ENCODE measurements at places on chromosomes 6 and 20. TPM values are rescaled to one million over a fixed set of nuclear protein-coding genes. Genes with fewer than 3 reads are reported as not detected.

DNA sequence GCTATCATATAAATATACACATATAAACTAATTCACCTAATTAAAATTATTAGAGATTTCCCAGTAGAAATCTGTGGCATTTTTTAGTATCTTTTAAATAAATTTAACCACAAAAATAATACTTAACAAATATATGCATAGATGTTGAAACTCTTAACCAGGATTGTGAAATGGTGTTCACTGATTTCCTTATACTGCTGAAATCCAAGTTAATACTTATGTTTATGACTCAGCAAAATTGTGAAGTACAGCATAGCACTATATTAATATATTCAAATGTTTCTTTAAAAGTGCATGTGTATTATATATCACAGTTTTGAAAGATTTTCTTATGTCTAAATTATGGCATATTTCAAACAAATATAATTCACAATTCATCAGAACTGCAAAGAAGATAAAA is 328.2 kb upstream of the MANEA start:
- H3K36me3 ChIP-seq, result no peaks in the 10 kb centered on the region
- H3K27ac ChIP-seq, result no peak overlapping the region
- H3K27me3 ChIP-seq, result no peaks in the 10 kb centered on the region

DNA sequence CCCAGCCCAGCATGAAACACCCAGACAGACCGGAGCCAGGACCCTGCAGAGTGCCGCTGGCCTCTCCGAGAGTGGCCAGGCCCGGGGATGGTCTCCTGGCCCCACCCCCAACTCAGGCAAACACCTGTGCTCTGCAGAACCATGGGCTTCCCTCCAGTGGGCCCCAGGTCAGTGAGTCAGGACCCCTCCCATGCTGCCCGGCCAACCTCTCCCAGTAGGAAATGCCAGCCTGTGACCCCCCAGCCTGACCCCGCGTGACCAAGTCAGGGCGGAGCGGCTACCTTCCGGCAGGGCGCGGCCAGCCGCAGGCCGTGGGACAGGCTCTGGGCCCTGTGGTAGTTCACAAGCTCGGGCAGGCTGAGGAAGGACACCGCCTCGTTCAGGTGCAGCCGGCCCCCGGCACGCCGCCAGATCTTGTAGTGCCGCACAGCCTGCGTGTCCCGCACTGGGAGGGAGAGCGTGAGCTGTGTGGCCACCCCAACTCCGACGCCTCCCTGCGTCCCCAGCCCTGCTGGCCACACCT is 3.2 kb downstream of the PTK6 start:
- peaks cover 16% of the 10 kb centered on the region for H3K4me1 ChIP-seq
- H3K4me3 ChIP-seq, result no peak overlapping the region
- no peak for DNase-seq
- H3K36me3 ChIP-seq, result no peaks in the 10 kb centered on the region
- no peak overlapping the region for H3K27ac ChIP-seq
- H3K27me3 ChIP-seq, result no peaks in the 10 kb centered on the region

GRCh38 chr6:7672066-7673062 is 53.5 kb upstream of the BMP6 start:
- no peak overlapping the region for H3K4me3 ChIP-seq
- no peak for DNase-seq
- no peaks in the 10 kb centered on the region for H3K4me1 ChIP-seq
- no peak overlapping the region for H3K27ac ChIP-seq
- no peaks in the 10 kb centered on the region for H3K36me3 ChIP-seq

GRCh38 chr6:166520905-166521834 is 65.3 kb downstream of the RAMACL start:
- H3K27ac ChIP-seq, result no peak overlapping the region
- no peak overlapping the region for H3K4me3 ChIP-seq
- peaks cover 13% of the 10 kb centered on the region for H3K36me3 ChIP-seq
- H3K27me3 ChIP-seq, result no peaks in the 10 kb centered on the region
- DNase-seq, result no peak

DNA sequence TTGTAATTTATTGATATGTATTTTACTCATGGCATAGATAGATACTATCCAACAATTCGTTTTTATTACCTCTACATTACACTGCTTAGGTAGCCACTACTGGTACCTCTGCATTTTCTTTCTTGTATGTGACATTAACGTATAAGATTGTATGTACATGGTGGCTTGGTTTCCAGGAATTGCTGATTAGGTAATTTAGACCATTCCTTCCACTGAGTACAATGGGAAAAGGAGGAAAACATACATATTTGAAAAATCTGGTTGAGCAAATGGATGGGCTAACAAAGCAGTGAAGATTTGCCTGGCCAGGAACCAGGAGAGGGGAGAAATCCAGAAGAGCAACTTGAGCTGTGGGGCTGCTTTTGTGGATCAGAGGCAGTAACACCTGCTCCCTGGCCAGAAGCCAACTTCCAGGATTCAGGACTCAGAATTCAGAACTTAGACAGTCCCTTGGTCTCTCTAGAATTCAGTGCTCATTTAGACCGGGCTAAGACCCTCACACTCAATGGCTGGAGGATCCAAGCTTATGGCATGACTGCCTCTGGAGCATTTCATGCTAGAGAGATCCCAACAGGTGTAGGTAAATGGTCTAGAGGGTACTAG is 17.9 kb upstream of the MICB start:
- DNase-seq, result no peak
- no peak overlapping the region for H3K27ac ChIP-seq
- no peaks in the 10 kb centered on the region for H3K4me1 ChIP-seq
- H3K27me3 ChIP-seq, result no peaks in the 10 kb centered on the region
- no peaks in the 10 kb centered on the region for H3K36me3 ChIP-seq
- no peak overlapping the region for H3K4me3 ChIP-seq

GRCh38 chr20:35434085-35435005 is 3.7 kb downstream of the GDF5 start:
- H3K4me3 ChIP-seq, result no peak overlapping the region
- DNase-seq, result no peak
- H3K4me1 ChIP-seq, result no peaks in the 10 kb centered on the region

GRCh38 chr6:46715141-46715540 is 20.0 kb downstream of the PLA2G7 start:
- no peaks in the 10 kb centered on the region for H3K4me1 ChIP-seq
- no peak overlapping the region for H3K27ac ChIP-seq
- H3K27me3 ChIP-seq, result no peaks in the 10 kb centered on the region

DNA sequence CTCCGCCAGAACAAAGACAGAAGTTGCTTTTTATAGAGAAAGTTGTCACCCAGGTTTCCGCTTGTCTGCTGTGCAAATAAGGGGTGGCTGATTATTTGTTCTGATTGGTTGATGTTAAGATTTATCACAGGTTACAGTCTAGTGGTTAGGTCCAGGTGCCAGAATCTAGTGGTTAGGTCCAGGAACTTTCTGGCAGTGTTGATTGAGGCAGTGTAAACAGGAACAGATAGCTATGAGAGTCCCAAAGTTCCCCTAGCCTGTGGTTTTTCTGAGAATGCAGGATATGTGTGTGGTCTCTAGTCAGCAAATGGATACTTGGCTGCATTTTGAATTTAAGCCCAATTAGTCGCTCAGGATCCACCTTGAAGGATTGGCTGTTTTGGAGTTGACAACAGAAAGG is 148.0 kb downstream of the TMEM200A start:
- no peak overlapping the region for H3K4me3 ChIP-seq
- no peak for DNase-seq
- no peaks in the 10 kb centered on the region for H3K4me1 ChIP-seq
- no peak overlapping the region for H3K27ac ChIP-seq

DNA sequence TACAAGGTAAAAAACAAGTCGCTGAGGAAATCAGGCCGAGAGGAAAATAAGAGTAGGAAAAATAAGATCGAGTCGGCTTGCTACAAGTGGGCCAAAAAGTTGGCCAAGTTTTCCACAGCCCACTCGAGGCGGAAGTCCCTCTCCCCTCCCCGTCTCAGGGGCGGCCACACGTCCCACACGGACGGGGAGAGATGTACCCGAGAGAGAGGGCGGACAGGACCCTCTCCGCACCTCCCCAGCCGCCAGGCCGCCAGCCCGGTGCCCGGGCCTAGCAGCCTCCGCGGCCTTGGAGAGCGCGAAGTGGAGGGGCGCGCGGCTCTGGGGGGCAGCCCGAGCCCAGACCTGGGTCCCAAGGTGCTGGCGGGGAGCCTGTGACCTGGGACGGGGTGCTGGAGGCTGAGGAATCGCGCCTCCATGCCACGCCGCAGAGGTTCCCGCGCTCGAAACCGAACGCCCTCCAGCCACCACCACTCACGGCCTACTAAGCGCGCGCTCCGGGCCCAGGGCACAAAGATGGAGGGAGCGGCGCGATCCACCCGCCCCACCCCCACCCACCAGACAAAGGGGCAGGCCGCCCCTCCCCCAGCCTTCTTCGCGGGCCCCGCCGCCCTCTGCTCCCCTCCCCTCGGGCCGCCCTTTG is 1.9 kb upstream of the HMGA1 start:
- no peak overlapping the region for H3K4me3 ChIP-seq
- no peak for DNase-seq
- H3K4me1 ChIP-seq, result peaks cover 25% of the 10 kb centered on the region

DNA sequence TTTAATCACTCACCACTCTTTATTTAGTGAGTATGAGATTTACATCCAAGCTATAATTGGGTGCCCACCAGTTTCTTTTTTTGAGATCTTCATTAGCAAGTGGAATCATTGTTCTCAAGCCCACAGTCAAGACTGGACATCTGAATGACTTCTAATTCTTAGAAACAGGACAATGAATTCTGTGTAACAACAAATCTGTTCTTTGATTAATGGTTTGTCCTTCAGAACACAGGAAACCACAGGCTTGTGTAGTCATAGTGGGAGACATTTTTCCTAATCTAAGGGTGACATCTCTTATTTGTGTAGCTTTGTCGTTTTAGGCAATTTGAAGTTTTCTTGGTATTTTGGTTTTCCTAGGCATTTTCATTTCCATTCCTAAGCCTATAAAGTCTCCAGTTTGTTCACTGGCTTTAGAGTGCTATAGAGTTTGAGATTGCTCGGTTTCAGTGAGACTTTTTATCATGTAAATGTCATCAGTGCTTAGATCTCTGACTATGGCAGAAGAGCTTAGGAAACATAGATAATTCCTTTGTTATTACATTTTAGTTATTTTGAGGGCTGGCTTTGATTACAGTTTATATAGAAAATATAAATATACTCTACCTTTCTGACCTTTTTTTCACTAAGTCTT is 903.9 kb upstream of the MAP3K7 start:
- no peaks in the 10 kb centered on the region for H3K4me1 ChIP-seq
- no peaks in the 10 kb centered on the region for H3K27me3 ChIP-seq
- DNase-seq, result no peak
- no peak overlapping the region for H3K27ac ChIP-seq
- H3K4me3 ChIP-seq, result no peak overlapping the region

DNA sequence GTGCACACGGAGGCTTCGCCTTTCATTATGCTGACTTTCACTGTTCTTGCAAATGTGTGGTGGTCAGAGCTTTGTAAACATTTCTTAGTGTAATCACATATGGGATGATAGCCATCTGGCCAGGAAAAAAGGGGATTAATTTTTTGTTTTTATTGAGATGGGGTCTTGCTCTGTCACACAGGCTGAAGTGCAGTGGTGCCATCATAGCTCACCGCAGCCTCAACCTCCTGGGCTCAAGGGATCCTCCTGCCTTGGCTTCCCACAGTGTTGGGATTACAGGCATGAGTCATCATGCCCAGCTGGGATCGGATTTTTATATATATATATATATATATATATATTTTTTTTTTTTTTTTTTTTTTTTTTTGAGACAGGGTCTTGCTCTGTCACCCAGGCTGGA is 11.0 kb upstream of the TIAM2 start:
- no peaks in the 10 kb centered on the region for H3K36me3 ChIP-seq
- H3K27me3 ChIP-seq, result no peaks in the 10 kb centered on the region
- no peak for DNase-seq
- no peak overlapping the region for H3K4me3 ChIP-seq
- no peaks in the 10 kb centered on the region for H3K4me1 ChIP-seq
- H3K27ac ChIP-seq, result no peak overlapping the region

DNA sequence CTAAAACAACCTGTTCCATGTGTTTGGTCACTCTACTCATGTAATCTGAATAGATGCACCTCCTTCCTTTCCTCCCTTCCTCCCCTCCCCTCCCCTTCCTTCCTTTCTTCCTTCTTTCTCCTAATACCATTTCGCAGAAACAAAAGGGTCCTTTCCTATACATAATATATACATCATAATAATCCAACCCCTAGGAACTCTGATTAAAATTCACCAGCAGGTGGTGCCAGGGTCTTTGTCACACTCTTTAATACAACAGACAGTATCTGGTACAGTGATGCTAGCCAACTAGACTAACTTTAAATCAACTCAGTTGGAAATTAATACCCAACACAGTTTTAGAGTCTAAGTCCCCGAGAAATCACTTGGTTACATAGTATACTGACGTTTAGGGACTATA is 181.2 kb upstream of the SHLD1 start:
- no peaks in the 10 kb centered on the region for H3K27me3 ChIP-seq
- H3K36me3 ChIP-seq, result peaks cover 60% of the 10 kb centered on the region
- no peak overlapping the region for H3K27ac ChIP-seq

The FAXC gene
- not detected for total RNA-seq

The OSER1 gene
- total RNA-seq, result 31.1 TPM
